ENCODE measurements at places on chromosomes 5 and 9.

- no peak for DNase-seq
These were observed 61.0 kb downstream of the DAP start for GRCh38 chr5:10699987-10700386.

DNA sequence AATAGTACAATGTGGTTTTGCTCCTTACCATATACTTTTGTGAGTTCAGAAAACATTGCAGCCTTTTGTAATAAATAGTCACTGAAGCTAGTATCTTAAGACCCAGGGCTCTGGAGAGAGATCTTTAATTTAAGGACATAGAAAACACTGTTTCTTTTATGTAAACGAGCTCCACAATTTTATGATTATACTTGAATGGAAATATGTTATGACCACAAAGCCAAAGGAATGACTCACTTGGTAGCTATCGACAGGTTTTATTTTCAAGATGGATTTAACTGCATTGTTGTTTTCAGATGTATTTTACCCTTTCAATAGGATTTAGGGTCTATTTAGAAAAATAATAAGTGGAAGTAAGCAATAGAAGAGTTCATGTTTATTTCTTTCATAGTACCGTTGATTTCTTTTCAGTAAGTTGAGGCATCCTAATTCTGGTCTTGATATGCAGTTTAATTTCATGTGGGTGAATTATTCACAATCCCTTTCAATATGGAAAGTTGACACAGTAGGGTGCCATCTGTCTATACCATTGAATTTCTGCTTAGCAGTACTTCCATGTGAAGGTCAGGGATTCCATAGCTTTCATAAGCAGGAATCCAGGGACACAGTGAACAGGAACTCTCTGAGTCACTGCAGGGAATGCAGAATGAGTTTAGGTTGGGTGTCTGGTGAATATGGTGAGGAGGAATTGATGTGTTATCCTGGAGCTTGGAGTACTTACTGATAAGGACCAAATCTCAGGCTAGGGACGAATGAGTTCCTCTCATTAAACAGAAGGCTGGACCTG lies 157.6 kb downstream of the CD180 start:
- DNase-seq = peak; percentile 55

- no peak for DNase-seq
These were observed 210.5 kb downstream of the GADD45G start for GRCh38 chr9:89815061-89815902.

DNA sequence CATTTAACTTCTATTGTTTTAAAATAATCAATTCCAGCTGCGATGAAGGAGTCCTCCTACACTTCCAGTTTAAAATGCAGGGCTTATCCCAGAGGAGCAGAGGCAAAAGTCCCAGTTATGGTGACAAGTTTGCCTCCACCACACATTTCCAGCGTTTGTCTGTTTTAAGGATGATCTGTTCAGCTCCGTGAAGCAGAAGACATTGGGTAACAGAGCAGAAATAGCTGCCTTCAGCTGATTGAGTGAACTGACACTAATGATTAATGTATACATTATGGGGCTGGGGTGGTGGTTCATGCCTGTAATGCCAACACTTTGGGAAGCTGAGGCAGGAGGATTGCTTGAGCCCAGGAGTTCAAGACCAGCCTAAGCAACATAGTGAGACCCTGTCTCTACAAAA lies 127.6 kb downstream of the HSD17B3 start:
- DNase-seq = no peak
